ENCODE measurements at places on chromosomes 16 and 17.

GRCh38 chr17:57402681-57403180, 146.4 kb downstream of the MSI2 start:
- no peak for DNase-seq

GRCh38 chr17:19660219-19660870, 11.8 kb downstream of the ALDH3A2 start:
- no peak for DNase-seq

DNA sequence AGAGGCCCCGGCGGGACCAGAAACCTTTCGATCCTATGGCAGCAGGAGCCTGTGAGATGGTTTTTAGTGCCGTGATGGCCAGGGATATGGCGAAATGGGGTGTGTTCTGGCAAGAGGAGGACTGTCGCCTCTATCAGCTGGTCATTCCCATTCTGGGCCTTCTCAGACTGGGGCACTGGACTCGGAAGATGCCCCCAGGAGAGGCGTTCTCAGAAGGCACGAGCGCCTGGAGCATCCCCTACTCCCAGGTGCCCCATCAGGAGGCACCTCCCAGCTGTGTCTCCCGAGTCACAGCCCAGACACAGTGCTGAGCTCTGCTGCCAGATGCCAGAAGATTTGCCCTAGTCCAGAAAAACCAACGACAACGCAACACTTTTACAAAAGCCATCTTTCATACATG, 54.6 kb upstream of the ENDOV start:
- DNase-seq, result no peak

- DNase-seq, result peak; percentile 98
Observed at GRCh38 chr17:2954898-2955445, 108.4 kb downstream of the OR1D5 start.

DNA sequence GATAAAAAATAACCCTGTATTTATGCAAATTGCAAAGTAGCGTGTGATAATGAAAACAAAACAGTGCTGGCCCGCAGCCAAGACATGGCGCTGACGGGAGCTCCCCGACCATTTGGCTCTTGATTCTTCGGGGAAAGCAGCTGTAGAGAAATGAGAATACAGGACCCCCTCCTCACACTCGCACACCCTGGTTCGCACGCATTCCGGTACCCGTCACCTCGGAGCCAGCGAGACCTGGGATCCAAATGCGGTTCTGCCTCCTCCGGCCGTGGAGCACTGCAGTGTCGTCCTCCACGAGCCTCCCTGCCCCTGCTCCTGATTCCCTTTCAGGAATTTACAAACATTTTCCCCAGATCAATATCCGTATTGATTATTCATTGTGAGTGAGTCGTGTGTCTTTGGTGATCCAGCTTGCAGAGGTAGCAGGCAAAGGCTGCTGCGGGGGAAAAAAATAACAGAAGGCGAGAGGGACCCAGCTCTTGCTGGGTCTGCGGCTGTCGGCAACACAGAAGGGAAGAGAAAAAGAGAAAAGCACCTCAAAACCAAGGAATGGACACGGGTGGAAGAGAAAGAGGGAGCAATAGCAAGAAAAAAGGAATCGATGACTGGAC, 184.1 kb upstream of the ZFHX3 start:
- DNase-seq, result no peak

- DNase-seq, result no peak
Observed at GRCh38 chr16:57556941-57557541, 14.6 kb downstream of the ADGRG5 start.
